ENCODE measurements at places on chromosomes 11 and 22.
A peak's percentile ranks its signal among the peaks of the same experiment; 100 is the strongest.

DNA sequence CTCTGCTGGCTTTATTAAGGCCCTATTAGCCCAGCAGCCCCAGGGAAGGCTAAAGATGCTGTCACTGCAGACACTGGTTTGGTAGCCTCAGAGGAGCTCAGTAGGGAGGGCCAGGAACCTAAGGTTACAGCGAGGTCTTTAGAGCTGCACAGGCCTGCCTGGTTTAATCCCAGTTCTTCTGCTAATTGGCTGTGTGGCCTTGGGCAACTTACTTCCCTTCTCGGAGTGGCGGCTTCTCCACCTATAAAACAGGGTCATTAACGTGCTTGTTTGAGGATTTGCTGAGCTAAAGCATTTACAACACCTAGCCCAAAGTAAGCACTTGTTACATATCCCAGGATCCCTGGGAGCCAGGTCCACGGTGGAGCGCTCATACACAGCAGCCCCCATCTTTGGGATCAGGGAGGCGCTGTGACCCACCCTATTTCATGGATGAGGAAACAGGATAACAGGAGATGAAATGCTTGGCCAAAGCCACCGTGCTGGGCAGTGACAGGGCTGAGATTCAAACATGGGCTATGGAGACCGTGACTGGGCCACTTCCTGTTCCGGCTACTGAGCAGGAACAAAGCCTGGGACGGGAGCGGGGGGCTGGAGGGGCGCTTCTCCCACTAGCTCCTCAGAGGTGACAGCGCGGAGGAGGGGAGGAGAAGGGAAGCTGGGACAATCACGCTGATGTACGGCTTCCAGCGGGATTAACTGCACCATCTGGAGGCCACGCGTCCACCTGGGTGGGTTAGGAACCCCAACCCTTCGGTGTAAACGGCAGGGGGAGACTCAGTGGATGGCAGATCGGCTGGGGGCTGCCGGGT, 61.5 kb downstream of the IGLL1 start:
- DNase-seq, result no peak

DNA sequence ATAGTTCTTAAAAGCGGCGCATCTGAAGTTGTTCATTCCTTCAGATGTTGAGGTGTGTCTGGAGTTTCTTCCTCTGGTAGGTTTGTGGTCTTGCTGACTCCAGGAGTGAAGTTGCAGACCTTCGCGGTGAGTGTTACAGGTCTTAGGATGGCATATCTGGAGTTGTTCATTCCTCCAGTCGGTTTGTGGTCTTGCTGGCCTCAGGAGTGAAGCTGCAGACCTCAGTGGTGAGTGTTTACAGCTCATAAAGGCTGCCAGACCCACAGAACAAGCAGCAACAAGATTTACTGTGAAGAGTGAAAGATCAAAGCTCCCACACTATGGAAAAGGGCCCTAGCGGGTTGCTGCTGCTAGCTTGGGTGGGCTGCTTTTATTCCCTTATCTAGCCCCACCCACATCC, 201.7 kb upstream of the PDGFD start:
- no peak for DNase-seq

GRCh38 chr11:134589129-134589528, 177.1 kb upstream of the B3GAT1 start:
- no peak for DNase-seq

- DNase-seq, result no peak
These were observed 415.9 kb downstream of the ETS1 start for GRCh38 chr11:128171506-128171905.

DNA sequence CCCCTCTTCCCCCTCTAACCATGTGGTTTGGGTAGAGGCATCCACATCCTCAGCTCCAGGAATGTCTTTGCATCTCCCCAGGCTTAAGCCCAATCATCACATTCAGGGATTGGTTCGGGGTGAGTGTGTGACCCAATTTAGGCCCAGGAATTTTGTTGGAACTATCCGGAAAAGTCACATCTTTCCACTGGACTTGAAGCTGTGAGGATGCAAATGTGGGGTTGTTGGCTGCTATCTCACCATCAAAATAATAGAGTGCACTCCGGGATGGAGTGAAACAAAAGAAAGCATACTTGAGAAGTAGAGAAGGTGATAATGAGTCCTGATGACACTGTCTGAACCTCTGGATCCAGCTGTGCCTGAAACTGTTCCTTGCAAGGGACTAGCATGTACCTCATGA, 33.8 kb upstream of the OLFML1 start:
- DNase-seq, result no peak

DNA sequence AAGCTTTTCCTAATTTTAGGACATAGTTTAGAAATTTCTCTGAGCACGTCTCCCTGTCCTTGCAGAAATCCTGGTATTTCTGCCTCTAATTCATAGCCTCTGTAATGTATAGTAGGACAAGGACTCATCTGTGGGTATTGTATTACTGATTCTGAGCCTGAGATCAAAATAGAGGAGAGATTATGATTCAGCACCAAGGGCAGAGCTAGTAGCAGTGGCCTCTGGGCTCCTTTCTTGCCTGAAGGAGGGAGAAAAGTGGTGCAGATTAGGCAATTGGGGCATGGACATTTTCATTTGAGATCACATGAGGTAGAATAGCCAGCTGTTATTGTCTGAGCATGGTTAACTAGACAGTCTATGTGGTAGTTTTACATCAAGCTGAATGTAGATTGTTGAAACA, 2.8 kb downstream of the MADD start:
- DNase-seq, result no peak

GRCh38 chr11:35937700-35938099, 6.2 kb upstream of the LDLRAD3 start:
- no peak for DNase-seq

- peak; percentile 13 for DNase-seq
These were observed 50.3 kb upstream of the EHF start for GRCh38 chr11:34570584-34570983.

DNA sequence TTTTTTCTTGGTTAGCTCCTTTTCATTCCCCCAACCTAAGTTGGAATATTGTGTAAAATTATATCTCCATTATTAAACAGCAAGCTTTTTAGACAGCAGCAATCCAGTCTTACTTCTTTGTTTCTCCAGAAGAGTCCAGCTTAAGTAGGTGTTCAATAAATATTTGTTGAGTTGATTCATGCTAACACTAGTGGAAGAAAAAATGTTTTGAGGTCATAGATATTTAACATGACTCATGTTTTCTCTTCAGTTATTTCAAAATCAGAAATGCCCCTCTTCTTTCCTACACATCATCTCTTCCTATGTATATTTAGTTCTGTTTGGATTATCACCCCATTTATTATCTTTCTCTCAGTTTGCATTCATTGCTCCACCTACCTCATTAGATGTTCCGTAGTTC, 20.3 kb downstream of the CCDC83 start:
- peak; percentile 63 for DNase-seq

GRCh38 chr11:19647816-19648215, 64.8 kb upstream of the NAV2 start:
- no peak for DNase-seq

DNA sequence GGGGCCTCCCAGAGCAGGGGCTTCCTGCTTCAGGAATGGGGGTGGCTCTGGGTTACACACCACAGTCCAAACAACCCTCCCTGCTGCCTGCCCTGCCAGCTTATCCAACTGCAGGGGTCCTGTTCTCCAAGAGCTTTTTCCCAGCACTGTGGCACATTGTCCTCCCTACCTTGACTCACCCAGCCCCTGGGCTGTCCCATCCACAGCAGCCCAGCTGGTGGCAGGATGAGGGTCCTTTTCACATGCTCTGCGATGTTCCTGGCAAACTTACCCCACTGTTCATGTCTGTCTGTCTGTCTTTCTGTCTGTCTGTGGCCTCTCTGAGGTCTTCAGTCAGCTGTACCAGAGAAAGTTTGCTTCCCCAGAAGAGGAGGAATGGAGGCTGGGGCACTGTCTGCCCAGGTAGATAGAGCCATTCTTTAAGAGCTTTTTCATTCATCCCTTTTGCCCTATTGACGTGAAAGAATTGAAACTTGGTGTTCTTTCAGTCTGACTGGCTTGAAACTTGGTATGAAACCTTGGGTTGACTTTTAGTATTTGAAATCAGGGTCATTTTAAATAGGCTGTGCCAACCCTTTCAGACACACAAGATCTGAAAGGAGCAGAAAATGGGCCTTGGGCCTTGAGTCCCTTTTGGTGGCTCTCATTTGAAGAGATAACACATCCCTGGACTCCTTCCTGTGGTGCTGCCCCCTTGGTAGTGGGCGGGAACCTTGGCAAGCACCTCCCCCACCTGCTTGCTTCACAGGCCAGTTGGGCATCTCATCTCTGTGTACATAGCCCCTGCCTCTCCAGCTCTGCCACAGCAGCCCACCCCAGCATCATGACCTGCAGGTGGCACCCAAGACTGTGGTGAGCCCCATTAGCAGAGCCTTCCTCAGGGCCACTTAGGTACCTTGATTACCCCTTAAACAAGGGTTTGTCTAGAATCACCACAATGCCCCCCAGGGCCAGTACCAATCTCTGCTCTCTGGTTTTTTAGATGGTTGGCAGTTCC, 74.6 kb upstream of the SUSD2 start:
- no peak for DNase-seq

- DNase-seq, result no peak
These were observed 252.5 kb downstream of the ST3GAL4 start for GRCh38 chr11:126607776-126608541.

GRCh38 chr11:16012125-16012751, 344.1 kb downstream of the SOX6 start:
- no peak for DNase-seq

DNA sequence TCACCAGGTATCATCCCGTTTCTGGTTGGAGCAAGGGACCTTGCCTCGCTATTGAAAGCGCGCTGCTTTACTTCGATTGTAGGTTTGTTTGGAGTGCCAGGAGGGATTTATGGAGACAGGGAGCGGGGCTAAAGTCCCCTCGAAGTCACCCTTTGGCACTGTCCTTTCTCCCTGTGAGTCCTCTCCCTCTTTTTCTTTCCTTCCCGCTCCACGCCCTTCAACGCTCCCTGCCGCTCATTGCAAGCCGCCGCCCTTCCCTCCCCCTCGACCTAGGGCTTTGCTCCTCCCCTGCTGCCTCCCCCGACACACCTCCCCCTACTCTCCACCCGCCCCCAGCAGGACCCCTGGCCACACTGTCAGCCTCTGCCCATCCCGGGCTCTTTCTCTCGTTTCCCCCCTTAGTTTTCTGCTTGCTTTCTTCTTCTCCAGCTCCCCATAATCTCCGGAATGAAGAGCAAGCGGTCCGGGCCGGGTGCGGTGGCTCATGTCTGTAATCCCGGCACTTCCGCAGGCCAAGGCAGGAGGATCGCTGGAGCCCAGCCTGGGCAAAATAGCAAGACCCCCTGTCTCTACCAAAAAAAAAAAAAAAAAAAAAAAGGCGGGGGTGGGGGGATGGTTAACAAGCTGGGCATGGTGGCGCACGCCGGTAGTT, 41.0 kb downstream of the AHNAK start:
- DNase-seq, result no peak

DNA sequence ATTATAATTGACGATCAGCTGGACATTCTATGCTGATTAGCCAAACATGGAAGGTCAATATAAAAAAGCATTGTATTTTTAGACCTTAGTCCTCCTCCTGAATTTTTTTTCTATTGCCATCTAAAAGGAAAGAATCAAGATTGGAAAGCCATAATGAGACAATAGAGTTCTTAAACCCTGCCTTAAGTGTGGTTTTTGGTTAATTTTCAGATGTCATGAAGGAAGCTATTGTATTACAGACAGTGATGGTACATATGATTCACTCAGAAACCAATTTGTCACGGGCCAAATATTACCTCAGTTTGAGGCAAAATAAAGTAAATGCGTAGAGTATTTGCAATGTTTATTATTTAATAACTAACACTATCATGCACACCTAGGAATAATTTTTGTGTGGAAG, 1164.0 kb upstream of the RAG2 start:
- no peak for DNase-seq

DNA sequence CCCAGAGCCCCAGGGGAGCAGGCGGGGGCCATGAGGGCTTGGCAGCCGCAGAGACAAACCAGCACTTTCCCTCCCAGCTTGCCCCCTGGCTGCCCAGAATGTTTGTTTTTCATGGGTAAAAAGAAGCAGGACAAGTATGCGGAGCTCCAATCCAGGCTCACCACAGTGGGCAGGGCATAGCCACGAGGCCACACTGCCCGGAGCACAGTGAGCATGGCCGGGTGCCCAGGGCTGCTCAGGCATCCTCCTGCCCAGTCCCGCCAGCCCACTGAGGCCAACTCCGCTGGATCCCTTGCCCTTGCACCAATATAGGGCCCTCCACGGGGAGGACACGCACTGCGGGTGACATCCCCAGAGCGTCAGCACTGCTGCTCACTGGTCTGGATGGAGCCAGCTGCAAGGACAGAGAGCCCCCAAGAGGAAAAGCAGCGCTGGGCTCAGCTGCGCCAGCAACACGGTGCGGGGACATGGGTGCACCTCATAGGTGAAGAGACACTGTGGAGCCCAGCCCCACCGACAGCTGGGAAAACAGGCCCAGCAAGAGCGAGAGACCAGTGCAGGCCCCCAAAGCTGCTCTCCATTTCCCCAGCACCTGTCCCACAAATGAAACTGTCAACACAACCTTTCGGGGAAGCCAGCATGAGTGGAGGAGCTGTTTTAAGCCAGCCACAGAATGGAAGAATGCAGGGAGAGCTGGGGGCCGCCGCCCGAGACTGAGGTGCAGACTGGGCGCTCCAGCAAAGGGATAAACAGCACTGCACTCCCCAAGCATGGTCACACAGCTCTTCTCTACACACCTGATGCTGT, 24.8 kb downstream of the ARVCF start:
- no peak for DNase-seq

DNA sequence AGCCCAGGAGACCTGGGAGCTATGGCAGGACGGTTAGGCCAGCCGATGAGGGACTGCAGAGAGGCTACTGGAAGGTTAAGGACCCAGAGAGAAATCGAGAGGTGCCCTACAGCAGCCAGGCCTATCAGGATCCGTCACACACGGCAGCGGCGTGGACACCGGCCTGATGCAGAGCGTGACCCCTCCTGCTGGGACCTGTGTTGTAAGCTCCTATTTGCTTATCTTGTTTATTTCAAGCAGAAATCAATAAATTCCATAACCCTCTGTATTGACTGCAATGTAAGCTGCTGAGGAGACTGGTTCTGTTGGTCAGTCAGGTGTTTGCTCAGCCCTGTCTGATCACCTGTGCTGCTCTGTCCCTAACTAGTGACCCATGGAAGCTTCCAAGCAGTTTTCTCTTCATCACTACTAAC, 39.9 kb downstream of the PPP2R1B start:
- DNase-seq, result no peak

DNA sequence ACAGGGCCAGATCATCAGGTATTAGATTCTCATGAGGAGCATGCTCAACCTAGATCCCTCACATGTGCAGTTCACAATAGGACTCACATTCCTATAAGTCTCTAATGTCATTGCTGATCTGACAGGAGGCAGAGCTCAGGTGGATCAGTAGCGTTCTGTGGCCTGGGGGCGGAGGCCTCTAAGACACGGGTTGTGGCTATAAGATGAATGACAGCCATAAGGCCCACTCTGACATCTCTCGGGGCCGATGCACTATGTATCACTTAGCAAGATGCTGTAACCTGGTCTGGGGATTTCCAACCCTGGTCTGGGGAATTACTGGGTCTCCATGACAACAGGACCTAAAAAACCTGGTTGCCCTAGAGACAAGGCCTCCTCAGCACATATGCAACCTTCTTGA, 932.7 kb downstream of the TBC1D22A start:
- no peak for DNase-seq

GRCh38 chr22:36911887-36912661, 1.4 kb upstream of the CSF2RB start:
- peak; percentile 5 for DNase-seq

GRCh38 chr22:25386538-25386884, 167.1 kb downstream of the CRYBB2 start:
- no peak for DNase-seq

- no peak for DNase-seq
These were observed 66.9 kb upstream of the TTLL12 start for GRCh38 chr22:43253839-43254238.

- DNase-seq, result no peak
These were observed 15.0 kb downstream of the ASPHD2 start for GRCh38 chr22:26443901-26444690.

Measured in HFFc6 (cell line).